BJ (cell line): ENCODE measurements at places on chromosomes 5 and 9. TPM values are rescaled to one million over a fixed set of nuclear protein-coding genes. Genes with fewer than 3 reads are reported as not detected.

TMEM171 gene
- polyA plus RNA-seq, result 4.4 and 5.3 TPM in 2 replicates

LEAP2 gene
- polyA plus RNA-seq, result 0.31 and 0.70 TPM in 2 replicates

SHC3 gene
- polyA plus RNA-seq, result 0.78 and 1.3 TPM in 2 replicates

MORN5 gene
- not detected in 2 replicates for polyA plus RNA-seq

BASP1 gene
- polyA plus RNA-seq, result 48.7 and 71.9 TPM in 2 replicates

CEP120 gene
- 21.0 and 23.1 TPM in 2 replicates for polyA plus RNA-seq

TEX48 gene
- polyA plus RNA-seq, result not detected in 2 replicates

PCDHA12 gene
- not detected in 2 replicates for polyA plus RNA-seq

FOXD4L4 gene
- polyA plus RNA-seq, result not detected in 2 replicates

ARHGEF39 gene
- 2.7 and 4.1 TPM in 2 replicates for polyA plus RNA-seq

GPRIN1 gene
- 1.9 and 2.4 TPM in 2 replicates for polyA plus RNA-seq

GHR gene
- polyA plus RNA-seq, result 0.90 and 1.6 TPM in 2 replicates

OLFML2A gene
- 2.0 and 2.5 TPM in 2 replicates for polyA plus RNA-seq

NEURL1B gene
- polyA plus RNA-seq, result 1.5 and 2.3 TPM in 2 replicates

SHOC1 gene
- not detected in 2 replicates for polyA plus RNA-seq

BTNL8 gene
- polyA plus RNA-seq, result not detected in 2 replicates
